ENCODE measurements at places on chromosomes 7 and 10. TPM values are rescaled to one million over a fixed set of nuclear protein-coding genes. Genes with fewer than 3 reads are reported as not detected.

The CRYGN gene
- total RNA-seq, result not detected

The NSUN6 gene
- total RNA-seq, result 20.4 TPM

The ACBD7 gene
- total RNA-seq, result 0.98 TPM

The WEE2 gene
- total RNA-seq, result not detected

The CYP3A5 gene
- under 0.01 TPM for total RNA-seq

The ACTR1A gene
- total RNA-seq, result 158 TPM

The MYOF gene
- 152 TPM for total RNA-seq

The CNPY1 gene
- not detected for total RNA-seq

The LRRD1 gene
- total RNA-seq, result 0.11 TPM

The TMEM139 gene
- 1.7 TPM for total RNA-seq

The FRMD4A gene
- total RNA-seq, result 25.5 TPM

The KCND2 gene
- not detected for total RNA-seq

The LRRC61 gene
- 7.9 TPM for total RNA-seq

The LRIT2 gene
- not detected for total RNA-seq

The DEPP1 gene
- total RNA-seq, result 1.2 TPM

The SMKR1 gene
- not detected for total RNA-seq

The LRRC17 gene
- 148 TPM for total RNA-seq

The FEZF1 gene
- not detected for total RNA-seq
